ENCODE measurements at places on chromosomes 2 and 18.

DNA sequence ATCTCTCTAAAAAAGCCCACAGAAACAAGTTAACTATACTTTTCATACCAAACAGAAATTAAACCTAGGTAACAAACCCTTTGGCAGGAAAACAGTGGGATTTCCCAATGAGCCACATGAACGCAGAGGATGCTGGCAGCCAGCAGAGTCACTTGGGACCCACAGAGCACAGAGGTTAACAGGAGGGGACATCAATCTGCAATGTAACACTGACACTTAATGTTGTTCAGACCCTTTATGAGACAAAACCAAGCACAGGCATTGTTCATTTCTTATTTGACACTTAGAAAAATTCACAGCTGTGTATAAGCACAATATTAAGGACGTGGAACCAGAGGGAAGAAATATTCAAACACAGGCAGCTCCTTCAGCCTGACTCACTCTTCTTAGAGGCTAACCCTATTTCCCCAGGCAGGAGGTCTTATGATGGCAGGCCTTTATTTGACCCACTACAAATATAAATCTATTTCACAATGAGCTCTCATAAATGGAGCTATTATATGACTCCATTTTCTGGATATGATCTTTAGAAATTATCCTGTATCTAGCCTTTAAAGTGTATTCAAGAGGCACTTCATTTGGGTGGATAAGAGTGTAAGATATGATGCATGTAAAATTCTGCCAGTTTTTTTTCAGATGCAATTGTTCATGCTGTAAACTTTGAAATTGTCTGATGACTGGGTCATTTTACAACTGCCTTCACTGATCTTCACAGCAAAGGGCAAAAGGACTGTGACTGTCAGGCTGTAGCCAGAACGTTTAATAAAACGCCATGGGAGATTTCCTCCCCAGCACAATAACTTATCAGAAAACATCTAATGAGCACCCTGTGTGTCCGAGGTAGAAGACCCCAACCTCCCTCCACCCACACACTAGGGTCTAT is 132.8 kb upstream of the SATB2 start:
- DNase-seq = no peak

- DNase-seq = no peak
These were observed 59.3 kb upstream of the MGAT4A start for GRCh38 chr2:98790221-98790620.

GRCh38 chr2:169105476-169105875 is 36.1 kb downstream of the DHRS9 start:
- no peak for DNase-seq

DNA sequence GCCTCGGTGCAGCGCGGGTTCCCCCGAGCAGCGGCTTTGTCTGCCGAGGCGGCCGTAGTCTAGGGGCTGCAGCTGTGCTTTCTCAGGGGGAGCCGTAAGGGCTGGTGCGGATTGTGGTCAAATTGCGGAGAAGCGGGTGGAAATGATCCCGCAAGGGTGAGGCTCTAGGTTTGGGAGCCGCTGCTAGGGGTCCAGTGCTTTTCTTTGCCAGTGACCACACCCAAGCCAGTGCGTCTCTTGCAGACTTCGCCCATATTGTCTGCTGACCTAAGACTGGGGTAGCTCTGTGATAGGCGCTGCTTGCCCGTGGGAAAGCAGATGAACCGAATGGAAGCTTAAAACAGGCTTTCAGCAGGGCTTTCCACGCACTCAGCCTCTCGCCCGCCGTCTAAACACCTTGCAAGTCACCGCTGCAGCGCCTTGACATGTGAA is 2.1 kb downstream of the DPYSL5 start:
- no peak for DNase-seq

DNA sequence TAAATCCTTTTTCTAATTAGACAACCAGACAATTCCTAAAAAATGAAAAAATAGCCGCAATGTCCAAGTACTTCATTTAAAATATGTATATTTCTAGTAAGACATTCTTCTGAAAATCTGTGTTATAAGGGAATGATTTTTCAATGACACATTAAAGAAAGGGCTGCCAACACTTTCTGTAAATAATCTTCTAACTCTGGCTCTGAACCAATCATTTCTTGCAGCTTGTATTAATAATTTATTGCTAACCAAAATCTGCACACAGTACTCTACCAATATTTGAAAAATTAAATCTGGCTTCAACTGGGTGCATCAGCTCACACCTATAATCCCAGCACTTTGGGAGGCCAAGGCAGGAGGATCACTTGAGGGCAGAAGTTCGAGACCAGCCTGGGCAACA is 8.3 kb downstream of the NFU1 start:
- no peak for DNase-seq

DNA sequence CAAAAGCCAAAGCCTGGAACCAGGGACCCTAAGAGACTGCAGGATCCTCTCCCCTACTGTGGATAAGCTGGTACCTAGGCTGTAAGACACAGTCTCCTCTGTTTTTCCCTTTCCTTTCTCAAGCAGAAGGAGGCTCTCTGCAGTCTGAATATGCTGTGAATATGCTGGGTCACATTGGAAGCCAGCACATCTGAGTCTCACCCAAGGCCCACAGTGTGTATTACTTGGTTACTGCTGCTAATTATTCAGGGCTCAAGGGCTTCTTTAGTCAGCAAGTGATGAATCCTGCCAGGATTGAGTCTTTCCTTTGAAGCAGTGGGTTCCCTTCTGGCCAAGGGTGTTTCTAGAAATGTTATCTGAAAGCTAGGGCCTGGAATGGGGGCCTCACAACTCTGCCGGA is 60.7 kb downstream of the CCDC85A start:
- DNase-seq = no peak

GRCh38 chr2:118814368-118814767 is 33.1 kb downstream of the EN1 start:
- DNase-seq = no peak

DNA sequence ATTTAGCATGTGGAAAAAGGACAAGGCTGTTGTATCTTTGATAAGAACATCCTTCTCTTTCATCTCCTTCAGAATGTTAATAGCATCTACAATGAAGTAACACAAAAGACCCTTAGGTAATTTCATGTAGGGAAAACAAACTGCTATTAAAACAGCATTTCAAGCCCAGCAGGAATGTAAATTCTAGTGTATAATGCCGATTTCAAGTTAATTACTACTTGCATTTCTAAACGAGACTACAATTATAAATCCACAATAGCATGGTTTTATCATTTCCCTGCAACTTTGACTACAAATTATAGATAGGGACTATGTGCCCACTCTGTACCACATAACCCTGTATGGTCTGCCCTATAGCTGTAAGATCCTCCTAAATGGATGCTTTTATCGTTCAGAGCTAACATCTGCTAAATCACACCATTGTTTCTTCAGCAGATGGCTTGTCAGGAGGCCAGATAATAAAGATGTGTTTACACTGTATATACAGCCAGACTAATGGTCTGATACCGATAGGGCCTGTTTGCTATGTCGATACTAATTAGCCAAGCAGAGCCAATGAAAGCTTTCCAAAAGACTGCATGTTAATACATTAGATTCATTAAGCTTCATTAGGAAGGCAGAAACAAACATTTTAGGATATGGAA is 51.9 kb downstream of the LRPPRC start:
- DNase-seq = no peak

DNA sequence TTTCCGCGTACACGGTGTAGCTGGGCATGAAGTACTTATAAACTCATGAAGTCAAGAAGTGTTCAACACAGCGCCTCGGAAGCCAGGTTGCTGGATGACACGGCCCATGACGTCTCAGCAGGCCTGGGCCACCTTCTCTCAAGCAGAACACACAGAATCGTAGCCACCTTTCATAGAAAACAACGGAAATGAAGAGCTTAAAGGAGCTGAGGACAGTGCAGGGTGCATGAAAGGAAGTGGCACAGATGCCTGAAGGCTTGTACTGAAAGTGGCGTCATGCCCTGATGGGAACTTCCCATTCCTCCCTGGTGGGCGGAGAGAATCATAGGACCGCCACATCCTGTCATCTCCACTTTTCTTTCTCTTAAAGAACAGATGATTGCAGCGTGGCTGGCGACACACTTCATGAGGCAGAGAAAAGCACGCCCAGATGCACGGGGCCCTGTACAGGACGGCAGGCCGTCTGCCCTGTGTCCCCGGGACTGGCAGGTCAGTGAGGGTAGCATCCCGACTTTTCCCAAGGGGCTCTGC is 31.1 kb downstream of the HDAC4 start:
- no peak for DNase-seq

DNA sequence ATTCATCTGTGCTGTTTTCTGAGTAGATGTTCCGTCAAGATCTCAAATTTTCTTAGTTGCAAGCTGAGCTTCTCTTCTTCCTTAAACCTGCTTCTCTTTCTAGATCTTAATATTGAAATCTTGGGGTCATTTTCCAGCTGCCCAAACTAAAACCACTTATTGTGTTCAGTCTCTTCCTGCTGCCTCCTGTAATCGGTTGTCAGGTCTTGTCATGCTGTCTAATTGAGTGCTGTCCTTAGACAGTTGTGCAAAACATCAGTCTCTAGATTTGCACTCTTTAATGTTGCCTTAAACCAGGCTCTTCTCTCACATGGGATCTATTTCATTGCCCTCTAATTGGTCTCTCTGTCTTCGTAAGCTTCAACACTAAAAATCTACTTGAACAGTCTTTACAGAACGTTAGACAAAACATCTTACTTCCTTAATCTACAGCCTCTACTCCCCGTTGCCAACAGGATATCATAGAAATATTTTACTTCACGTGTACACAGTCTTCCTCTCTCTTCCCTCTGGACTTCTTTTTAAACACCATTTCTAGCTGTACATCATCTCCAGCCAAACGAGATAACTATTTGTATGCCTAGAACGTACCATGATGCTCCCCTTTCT is 34.9 kb downstream of the GPD2 start:
- DNase-seq = no peak

GRCh38 chr2:139033300-139033699 is 253.1 kb upstream of the NXPH2 start:
- no peak for DNase-seq

DNA sequence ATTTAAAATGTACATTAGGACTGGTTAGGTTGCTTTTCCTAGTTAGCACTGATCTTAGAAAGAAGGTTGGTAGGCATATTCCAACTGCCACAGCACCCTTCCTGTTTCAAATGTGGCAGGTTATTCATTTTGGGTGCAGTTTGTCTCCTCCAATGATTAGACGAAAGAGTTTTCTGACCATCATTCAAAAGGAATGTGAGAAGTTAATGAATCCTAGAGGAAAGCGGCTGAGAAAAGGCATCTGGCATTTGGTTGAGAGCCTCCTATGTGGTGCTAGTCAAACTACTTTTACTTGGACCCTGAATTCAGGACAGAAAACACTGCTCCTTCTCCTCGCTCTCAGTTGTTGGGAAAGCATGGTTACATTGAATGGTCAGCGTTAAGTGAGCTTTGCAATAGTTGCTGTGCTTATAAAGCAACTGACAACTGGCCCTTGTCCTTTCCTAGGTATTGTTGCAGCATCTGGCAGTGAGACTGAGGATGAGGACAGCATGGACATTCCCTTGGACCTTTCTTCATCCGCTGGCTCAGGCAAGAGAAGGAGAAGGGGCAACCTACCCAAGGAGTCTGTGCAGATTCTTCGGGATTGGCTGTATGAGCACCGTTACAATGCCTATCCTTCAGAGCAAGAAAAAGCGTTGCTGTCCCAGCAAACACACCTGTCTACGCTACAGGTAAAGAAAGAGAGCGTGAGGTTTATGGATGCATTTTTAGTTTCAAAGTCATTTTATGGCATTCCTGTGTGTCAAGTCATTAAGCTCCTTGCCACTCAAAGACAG is 6.1 kb downstream of the TGIF1 start:
- no peak for DNase-seq

- no peak for DNase-seq
These were observed 58.3 kb downstream of the CIB4 start for GRCh38 chr2:26582890-26583289.

GRCh38 chr2:124213977-124214587 is 189.0 kb downstream of the CNTNAP5 start:
- DNase-seq = no peak

DNA sequence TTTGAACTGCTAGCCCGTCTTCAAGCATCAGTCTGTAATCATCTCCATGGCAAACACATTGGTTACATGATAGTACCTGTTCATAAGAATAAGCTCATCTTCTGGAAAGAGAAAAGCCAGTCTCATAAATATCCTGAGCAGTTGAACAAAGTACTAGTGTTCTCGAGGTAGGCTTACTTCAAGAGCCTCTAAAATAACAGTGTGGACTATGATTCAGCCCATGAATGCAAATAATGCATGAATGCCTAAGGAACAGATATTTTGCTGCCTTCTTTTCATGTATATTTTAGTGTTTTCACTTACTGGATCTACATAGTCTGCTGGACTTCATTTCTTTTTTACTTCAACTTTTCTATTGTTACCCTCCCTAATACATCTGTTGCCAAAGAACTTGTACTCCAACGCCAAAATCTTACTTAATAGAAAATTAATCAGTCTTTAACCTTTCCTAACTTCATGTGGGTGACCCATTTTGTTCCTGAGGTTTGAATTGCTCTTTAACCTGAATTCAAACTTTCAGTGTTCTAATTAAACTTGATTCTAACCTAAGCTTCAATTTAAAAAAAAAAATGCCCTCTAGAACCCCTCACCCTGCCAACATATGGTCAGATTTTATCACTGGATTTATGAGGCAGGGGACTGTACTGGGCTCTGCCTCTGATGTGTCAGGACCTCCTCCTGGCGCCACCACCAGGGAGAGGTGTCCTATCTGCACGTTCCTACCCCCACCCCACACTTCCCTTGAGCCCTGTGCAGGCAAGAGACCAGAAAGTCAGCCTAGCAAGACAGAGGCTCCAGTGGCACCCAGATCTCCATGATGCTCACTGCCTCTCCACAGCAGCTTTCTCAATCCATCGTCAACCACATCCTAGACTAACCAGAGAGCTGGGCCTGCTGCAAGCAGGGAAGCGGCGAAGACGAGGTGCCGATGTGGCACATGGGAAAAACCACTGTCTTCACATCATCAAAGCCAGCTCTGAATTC is 264.7 kb upstream of the ID2 start:
- no peak for DNase-seq

DNA sequence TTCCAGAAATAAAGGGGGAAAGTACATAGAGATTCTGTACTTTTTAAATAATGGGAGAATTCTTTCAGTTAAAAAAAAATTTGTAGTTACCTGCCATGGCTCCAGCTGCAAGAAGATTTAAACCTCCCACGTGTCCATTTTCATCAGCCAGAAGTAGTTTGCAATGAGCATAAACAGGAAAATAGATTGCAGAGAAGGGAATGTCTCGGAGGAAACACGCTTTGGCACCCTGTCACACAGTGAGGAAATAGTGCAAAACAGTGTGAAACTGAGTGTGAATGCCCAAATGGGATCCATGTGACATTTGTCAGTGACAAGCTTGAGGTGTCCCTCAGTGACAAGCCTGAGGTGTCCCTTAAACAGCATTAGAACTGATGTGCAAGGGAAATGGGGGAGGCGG is 102.7 kb downstream of the SLC25A12 start:
- no peak for DNase-seq
